ENCODE measurements at places on chromosomes 2 and 18. TPM values are rescaled to one million over a fixed set of nuclear protein-coding genes. Genes with fewer than 3 reads are reported as not detected.

Gene KIAA2012
- total RNA-seq = not detected

DNA sequence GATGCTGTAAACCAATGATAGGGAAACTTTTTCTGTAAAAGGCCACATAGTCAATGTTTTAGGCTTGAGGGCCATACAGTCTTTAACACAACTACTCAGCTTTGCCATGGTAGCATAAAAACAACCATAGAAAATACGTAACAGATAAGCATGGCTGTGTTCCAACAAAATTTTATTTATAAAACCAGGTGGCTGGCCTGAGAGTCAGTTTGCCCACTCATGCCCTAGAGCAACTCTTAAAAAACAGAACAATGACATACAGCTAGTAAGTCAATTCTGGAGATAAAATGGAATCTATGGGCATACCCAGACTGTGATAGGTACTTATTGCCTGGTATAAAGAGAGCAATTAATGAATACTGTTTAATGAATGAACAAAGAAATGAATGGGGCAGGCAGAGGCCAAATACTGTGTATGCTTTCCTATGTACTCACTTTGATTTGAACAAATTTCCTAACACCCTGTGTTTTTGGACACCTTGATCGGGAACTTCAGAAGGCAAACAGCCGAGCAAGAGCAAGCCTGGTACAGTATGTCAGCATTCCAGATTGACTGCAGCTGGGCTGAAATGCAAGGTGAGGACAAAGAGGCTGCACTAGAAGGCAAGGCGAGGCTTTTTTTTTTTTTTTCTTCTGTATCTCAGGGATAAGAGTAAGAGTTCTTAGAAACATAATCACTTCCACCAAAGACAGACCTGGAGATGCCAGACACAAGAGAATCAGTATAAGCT is 315.3 kb downstream of the CLIP4 start:
- DNase-seq = no peak

GRCh38 chr2:28678175-28678855 is 73.3 kb upstream of the PPP1CB start:
- DNase-seq = no peak

Gene TNFAIP6
- total RNA-seq = 3.6 TPM

DNA sequence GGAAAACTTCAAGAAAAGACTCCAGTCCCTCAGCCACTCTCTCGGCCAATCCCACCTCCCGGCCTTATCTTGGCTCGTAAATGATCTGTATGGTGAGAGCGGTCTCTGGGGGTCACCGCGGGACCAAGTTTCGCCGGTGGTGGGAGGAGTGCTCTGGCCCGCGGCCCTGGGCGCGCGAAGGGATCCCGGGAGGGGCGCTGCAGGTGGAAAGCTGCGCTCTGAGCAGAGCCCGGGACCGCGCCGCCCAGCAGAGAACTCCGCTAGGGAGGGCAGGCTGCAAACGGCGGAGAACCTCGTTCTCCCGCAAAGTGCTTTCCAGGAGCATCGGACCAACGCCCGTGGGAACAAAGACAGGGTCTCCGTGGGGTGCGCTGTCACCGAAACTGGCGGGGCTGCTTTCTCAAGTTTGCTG is 622 bp downstream of the LRP2 start:
- DNase-seq = no peak

Gene HOXD8
- 14.4 TPM for total RNA-seq

DNA sequence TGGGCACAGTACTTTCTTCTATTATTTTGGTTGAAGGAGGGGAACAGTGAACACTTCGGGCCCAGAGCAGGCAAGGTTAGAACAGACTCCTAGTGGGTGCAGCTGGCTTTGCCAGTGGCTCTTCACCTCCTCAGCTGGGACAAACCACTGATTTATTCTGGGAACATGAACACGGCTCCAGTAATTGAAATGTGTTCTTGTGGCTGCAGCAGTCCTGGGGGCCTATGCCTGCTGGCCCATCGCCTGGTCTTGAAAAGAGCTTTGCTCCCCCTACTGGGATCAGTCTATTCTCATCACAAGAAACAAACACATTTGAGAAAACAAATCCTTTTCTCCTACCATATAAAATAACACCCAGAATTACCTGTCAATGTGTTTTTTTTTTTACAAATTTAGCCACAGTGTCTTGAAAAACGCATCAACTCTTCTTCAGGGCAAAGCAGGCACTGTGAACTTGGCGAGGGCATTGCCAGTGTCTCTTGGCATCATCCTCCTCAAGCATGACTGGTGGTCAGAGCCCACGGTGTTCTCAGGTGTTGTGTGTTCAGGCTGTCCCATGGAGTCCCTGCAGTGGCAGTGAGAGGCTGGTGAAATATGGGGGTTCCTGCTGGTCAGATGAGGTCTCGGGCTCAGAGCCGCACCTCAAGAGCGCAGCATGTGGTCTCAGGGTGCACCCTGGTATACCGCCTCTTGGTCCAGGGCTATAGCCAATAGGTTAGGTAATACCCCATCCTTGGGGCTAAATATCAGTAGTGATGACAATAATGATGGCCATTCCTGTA is 51.3 kb downstream of the RNF144A start:
- no peak for DNase-seq

Gene CD8B
- total RNA-seq = 1.9 TPM

DNA sequence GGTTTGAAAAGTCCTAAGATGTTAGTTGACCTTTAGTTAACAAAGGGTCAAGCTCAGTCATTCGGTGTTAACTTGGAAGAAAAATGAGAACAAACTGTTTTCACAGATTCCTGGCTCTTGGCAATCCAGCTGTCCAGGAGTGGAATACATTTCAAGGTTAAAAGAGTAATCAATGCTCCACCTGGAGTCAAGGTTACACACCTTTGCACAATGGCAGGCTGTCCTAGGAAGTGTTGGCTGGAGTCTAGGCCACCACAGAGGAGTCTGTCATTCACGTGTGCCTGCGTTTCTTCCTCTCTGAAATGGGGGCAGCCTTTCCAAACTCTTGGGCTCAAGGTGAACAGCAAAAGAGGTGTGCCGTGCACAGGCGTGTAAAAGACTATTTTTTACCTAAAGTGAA is 6.3 kb upstream of the ID2 start:
- DNase-seq = no peak

All from aorta (tissue), 5 donors.